Urinary bladder (tissue), 4 donors: ENCODE measurements at places on chromosomes 7 and 10.

- DNase-seq = no peak
Observed at GRCh38 chr10:128738386-128738915, 612.2 kb upstream of the MKI67 start.

GRCh38 chr10:22323538-22324305, 2.8 kb downstream of the BMI1 start:
- no peak for DNase-seq

GRCh38 chr7:105127179-105127578, 113.2 kb downstream of the KMT2E start:
- DNase-seq = no peak

DNA sequence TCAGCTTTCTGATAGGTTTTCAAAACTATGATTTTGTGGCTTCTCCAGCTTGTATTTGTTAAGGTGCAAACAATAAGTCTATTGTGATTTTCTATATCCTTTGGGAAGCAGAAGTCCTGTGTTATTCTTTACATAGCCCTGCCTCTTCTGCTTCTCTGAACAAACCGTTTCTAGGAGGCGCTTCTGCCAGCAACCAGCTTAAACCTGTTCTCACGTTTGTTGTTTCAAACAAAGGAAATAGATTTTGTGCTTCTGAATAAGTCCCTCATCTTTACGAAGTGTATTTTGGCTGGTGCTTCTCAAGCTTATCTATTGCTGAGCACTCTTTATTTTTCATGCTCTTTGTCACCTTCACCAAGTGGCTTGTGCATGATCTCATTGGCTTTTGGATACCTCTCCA, 61.0 kb downstream of the VTI1A start:
- DNase-seq = no peak

DNA sequence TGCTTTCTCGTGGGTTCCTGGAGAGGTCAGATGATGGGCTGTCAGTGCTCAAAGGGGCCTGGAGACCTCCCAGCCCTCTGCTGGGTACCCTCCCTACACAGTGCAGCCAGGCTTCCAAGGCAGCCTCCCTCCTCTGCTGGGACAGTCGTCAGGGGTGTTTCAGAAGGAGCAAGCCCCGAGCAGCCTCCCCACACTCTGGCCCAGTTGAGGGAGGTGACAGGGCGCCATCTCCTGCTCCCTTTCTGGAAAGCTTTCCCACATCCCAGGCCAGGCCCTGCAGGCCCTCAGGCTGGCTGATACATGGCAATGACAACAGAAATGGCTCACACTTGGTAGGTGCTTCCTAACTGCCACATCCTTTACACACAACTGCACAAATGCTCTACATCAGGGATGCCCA, 32.1 kb downstream of the KCNMA1 start:
- DNase-seq = no peak
